Tongue (tissue), 3 donors: ENCODE measurements at places on chromosomes 6 and 20. TPM values are rescaled to one million over a fixed set of nuclear protein-coding genes. Genes with fewer than 3 reads are reported as not detected.

The PLA2G7 gene
- 0.82 TPM for total RNA-seq

The NKAIN2 gene
- total RNA-seq = 1.7 TPM

The MYBL2 gene
- total RNA-seq = 7.7 TPM

The C20orf204 gene
- total RNA-seq = 0.82 TPM

The SYTL3 gene
- 9.9 TPM for total RNA-seq

The ID4 gene
- 15.8 TPM for total RNA-seq

The PSORS1C2 gene
- total RNA-seq = not detected

The VSX1 gene
- not detected for total RNA-seq

The TOX2 gene
- 0.51 TPM for total RNA-seq

The C6orf58 gene
- total RNA-seq = not detected

The C20orf141 gene
- not detected for total RNA-seq

The GCM1 gene
- total RNA-seq = not detected

The DIDO1 gene
- 57.5 TPM for total RNA-seq

The MCHR2 gene
- total RNA-seq = not detected

The HLA-DQA1 gene
- total RNA-seq = not detected

The NR2E1 gene
- not detected for total RNA-seq

The DZANK1 gene
- total RNA-seq = 1.6 TPM

The ZSCAN23 gene
- total RNA-seq = 7.3 TPM
